ENCODE measurements at places on chromosomes 16 and 17. TPM values are rescaled to one million over a fixed set of nuclear protein-coding genes. Genes with fewer than 3 reads are reported as not detected.

C1QTNF1 gene
- 261 TPM for total RNA-seq

HOXB8 gene
- 0.19 TPM for total RNA-seq

WFIKKN1 gene
- 0.14 TPM for total RNA-seq

TBC1D3D gene
- 0.83 TPM for total RNA-seq

MMP2 gene
- total RNA-seq = 826 TPM

TNFRSF13B gene
- total RNA-seq = not detected

FOXL1 gene
- total RNA-seq = 7.5 TPM

DNAI2 gene
- not detected for total RNA-seq

C16orf92 gene
- total RNA-seq = not detected

HSD17B1 gene
- total RNA-seq = 1.2 TPM

PLCD3 gene
- 74.2 TPM for total RNA-seq

PRSS33 gene
- total RNA-seq = not detected

DNAAF8 gene
- total RNA-seq = 0.43 TPM

LYRM1 gene
- total RNA-seq = 38.8 TPM

ABAT gene
- total RNA-seq = 2.2 TPM

C16orf74 gene
- total RNA-seq = 1.0 TPM

CCT6B gene
- 2.4 TPM for total RNA-seq

NT5M gene
- 2.8 TPM for total RNA-seq

PRPSAP2 gene
- total RNA-seq = 21.1 TPM

CD300A gene
- total RNA-seq = 5.9 TPM

MAF gene
- total RNA-seq = 39.1 TPM

KRTAP9-2 gene
- total RNA-seq = not detected

TP53TG3C gene
- total RNA-seq = not detected
